Camera-type eye (tissue), 1 donor: ENCODE measurements at places on chromosomes 16 and 17. TPM values are rescaled to one million over a fixed set of nuclear protein-coding genes. Genes with fewer than 3 reads are reported as not detected.

Gene NACA2
- not detected for total RNA-seq

Gene CETP
- 1.8 TPM for total RNA-seq

Gene PLXDC1
- 49.3 TPM for total RNA-seq

Gene HOXB6
- total RNA-seq: not detected

Gene STX1B
- 9.1 TPM for total RNA-seq

Gene CTF1
- 1.6 TPM for total RNA-seq

Gene CCDC43
- 34.0 TPM for total RNA-seq

Gene EVPLL
- total RNA-seq: 0.33 TPM

Gene TP53TG3C
- total RNA-seq: not detected

Gene MYH8
- total RNA-seq: 63.4 TPM

Gene DOC2B
- total RNA-seq: 34.4 TPM

Gene PRAC2
- not detected for total RNA-seq

Gene ARSG
- 26.3 TPM for total RNA-seq

Gene PIK3R6
- total RNA-seq: 2.5 TPM
